Right ventricle myocardium inferior (tissue), 1 donor: ENCODE measurements at places on chromosomes 1 and 21. TPM values are rescaled to one million over a fixed set of nuclear protein-coding genes. Genes with fewer than 3 reads are reported as not detected.

DNA sequence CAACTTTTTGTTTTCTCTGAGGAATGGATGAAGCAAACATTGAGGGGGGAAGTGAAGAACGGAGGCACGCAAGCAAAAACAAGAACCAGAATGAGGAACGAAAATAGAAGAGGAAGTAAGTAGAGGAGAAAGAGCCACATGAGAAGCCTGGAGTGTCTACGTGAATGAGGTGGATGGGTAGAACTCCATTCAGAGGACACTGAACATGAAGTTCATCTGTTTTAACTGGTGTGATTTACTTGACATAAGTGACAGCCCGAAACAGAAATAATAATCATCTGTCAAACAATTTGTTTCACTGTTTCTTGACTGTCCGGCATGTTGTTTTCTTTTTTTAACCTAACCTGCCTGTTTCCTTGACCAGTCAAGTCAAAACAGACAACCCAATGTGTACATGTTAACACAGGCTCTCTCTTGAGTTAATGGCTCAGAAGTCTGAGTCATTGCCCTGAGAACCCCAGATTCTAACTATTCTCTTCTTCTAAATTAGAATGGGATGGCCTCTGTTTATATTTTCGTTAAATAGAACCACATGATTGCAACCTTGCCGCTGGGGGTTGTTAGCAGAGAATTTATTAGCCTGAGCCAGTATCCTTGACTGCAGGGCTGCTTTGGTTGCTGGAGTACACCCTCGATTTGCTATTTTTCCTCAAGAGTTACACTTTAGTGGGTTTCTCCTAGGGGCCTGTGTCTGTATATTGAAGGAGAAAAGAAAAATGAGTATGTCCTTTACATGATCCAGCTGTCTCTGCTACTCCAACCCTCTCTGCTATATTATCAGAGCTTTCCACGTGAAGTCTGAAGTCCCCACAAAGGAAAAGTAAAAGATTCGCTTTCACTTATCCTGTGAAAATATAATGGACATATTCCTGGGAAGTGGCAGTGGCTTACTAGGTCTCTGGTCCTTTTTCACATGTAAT, 151.7 kb downstream of the ZC3H11B start:
- DNase-seq = no peak

- DNase-seq = no peak
Measured at GRCh38 chr1:157193702-157194391, 55.7 kb upstream of the ETV3 start.

DNA sequence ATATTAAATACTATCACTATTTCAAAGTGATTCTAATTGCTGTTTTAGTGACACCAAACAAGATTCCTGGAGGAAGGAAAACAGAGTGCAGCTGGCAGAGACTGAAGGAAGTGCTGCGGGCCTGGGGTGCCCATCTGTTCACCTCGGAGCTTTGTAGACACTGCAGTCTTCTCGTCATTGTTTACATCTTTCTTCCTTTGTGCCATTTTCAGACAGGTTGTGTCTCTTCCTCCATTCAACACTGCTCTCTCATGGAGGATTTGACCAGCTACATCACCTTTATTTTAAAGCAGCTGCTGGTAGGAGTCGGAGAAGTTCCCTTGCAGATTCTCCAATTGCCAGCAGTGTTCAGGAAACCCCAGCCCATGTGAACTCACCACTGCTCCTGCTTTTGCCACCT, 37.3 kb downstream of the ABCA4 start:
- DNase-seq = no peak

DNA sequence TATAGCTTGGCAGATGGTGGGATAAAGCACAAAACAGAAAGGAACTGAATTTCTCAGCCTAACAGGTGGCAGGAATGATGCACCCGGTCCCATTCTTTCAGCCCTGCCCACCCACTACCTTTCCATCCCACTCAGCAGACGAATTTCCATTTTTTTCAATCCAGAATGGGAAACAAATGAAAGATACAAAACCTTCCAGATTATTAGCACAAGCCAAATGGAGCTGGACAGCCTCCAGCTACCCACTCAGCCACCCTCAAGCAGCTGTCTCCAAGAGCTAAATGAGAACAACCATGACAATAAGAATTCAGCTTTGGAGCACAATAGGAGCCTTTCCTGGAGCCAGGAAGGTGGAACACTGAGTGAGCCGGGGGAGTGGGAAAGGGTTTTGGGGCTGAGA, 96.3 kb upstream of the ST6GALNAC5 start:
- no peak for DNase-seq

DNA sequence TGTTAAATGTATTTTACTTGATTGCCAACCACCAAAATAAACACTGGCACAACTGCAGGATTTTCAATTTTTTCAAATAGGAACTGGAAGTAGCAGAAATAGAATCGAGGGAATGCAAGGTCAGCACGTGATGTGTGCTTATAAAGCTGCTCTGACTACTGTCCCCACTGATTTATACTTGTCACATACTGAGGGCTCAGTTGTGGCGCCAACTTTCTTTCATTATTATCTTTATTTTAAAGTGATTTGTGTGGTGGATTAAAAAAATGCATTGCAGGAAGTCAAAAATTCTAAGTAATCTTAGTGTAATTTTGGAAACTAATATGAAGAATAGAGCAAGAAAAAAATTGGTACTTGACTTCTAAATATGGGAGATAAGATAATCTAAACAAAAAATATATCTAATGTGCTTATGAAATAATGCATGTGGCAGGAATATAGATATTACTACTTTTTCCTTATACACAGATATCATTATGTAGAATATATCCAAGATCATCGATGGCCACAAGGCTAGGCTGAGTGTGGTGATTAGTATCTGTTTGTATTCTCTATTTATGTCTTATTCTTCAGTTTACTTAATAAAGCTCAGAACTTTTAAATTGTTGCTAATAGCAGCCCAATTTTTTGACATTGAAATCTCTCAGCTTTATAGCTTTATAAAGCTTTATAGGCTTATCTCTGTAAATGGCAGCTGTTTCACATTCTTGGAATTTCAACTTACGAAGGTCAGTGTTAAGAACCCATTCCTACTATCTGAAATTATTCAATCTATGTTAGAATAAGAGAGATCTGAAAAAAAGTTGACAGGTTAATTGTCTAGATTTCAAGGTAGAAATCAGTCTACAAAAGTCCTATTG, 404.5 kb upstream of the ADAMTS5 start:
- DNase-seq = no peak

GRCh38 chr1:116677474-116678062, 10.0 kb upstream of the IGSF3 start:
- DNase-seq = no peak

- DNase-seq = no peak
Measured at GRCh38 chr1:245467804-245468203, 313.0 kb downstream of the KIF26B start.

TMEM50A gene
- total RNA-seq = 70.5 TPM

CNR2 gene
- total RNA-seq = not detected
